ENCODE measurements at places on chromosomes 11 and 22. TPM values are rescaled to one million over a fixed set of nuclear protein-coding genes. Genes with fewer than 3 reads are reported as not detected.

- DNase-seq: no peak
These were observed 13.4 kb downstream of the NEAT1 start for GRCh38 chr11:65435981-65436411.

- no peak for DNase-seq
These were observed 226.7 kb upstream of the PDGFD start for GRCh38 chr11:104390651-104391050.

DNA sequence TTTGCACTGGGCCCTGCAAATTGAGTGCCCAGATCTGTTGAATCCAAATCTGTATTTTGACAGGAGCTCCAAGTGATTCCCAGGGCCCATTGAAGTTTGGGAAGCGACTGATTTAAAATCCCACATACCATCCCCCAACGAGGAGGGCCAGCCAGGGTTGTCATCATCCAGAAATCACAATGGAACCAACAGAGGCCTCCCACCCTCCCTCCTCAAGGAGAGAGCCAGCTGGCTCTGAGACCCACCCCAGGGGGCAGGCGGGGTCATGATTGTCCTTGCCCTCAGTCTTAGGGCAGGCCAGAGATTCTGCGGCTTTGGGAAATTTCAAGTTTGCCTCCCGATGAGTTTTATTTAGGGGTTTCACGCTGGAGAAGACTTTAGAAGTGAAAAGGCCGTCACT is 358.2 kb downstream of the MN1 start:
- no peak for DNase-seq

GRCh38 chr11:6968816-6969215 is 42.6 kb downstream of the ZNF215 start:
- no peak for DNase-seq

DNA sequence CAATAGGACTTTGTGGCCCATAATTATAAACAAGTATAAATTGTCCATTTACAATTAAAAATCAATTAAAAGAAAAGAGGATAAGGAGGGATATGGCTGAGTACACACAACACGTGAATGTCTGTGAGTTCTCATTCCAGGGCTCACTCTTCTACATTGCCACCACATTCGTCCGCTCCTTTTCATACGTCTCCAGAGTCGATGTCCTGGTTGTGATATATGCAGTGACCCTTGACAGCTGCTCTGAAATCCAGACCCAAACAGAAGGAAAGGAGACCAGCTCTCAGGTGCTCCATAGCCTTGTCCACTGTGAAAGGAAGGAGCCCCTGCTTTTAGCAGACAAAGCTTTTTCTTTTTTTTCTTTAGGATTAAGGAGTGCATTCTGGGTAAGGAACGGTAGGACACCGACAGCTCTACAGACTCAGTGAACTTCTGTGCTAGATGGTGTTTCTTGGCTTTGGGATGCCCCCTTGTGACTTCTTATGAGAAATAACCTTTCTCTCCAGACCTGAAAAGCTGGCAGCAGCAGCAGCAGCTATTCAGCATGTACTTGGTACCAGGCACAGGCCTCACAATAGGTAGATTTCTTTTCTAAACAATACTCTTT is 19.7 kb upstream of the DNAJB13 start:
- peak; percentile 90 for DNase-seq

DNA sequence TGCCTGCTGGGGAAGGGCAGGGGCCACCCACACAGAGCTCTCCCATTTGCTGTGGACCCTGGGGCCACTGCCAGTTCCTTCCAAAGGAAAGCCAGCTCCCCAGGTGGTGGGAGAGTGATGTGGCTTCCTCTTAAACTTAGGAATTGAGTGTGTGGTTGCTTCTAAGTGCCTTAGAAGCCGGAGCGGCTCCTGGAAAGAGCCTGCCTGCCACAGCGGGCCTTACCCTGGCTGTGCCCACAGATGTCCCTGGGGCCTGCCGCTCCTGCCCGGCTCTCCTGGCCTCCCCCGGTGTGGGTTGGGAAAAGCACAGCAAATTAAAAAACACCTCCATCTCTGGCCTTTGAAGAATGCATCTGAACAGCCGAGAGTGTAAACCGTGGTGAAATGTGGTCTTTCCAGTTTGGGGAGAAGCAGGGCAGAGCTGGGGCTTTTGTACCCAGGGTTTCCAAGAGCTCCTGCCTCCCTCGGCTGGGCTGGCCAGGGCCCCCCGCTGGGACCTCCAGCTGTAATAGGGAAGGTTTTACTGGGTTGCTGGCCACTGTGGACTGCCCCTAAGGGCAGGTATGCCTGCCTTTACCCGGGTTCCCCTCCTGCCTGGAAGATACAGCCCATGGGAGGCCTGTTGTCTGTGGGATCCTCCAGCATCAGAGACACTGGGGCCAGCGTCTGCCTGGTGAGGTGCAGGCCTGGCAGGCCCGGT is 30.2 kb downstream of the LRP5 start:
- peak; percentile 83 for DNase-seq

DNA sequence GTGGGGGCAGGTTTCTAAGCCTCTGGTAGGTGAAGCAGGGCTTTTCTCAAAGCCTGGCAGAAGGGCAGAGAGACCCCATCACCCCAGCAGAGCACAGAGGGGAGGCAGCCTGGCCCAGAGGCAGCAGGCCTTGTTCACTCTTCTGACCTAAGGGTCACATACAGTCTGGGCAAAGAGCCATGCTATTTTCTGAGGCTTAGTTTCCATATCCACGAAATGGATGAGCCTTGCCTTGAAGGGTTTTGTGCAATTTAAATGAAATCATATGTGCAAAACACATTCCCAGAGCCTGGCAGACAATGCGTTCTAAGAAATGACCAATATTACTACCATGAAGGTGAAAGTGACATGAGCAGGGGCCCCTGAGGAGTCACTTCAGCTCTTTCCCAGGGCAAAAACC is 44.5 kb downstream of the HIRA start:
- no peak for DNase-seq

GRCh38 chr11:86013713-86014112 is 55.2 kb downstream of the PICALM start:
- no peak for DNase-seq

PATE2 gene
- total RNA-seq: not detected

AMOTL1 gene
- total RNA-seq: 18.7 TPM

CRACR2B gene
- total RNA-seq: 64.1 TPM

ANGPTL5 gene
- total RNA-seq: not detected

Data from GM23338 (cell line).